NCI-H774 (cell line): ENCODE measurements at places on chromosomes 11 and 22.

DNA sequence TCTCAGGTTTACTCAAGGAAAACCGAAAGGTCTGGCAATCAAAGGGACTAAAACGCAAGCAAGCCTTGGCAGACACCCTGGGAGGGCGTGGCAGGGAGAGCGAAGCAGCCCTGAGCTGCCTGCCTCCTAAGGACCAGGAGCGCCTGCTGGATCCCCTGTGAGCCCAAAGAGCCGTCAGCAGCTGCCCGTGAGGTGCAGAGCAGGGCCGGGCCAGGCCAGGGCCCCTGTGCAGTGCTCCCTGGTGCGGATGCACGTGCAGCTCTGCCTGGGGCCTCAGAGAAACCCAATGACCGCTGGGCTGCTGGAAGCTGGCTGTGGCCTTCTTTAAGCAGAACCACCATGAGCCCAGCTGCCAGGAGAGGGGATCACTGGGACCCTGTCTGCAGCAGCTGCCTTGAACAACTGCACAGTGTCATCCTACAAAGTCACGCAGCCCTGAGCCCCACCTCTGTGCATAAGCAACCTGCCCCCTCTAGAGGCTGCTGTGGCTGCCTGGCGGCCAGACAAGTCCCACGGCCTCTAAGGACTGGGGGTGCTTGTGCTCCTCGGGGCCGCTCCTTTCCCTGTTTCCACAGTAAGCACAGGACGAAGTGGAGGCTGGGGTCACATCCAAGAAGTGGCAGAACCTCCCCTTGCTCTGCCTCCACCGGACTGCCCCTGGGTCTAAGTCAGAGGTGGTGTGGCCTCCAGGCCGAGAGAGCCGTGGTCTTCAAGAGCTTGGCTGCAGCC, 29.1 kb upstream of the COMT start:
- no peak for DNase-seq

- no peak for DNase-seq
These were observed 8.5 kb upstream of the GAL3ST1 start for GRCh38 chr22:30582788-30583545.

DNA sequence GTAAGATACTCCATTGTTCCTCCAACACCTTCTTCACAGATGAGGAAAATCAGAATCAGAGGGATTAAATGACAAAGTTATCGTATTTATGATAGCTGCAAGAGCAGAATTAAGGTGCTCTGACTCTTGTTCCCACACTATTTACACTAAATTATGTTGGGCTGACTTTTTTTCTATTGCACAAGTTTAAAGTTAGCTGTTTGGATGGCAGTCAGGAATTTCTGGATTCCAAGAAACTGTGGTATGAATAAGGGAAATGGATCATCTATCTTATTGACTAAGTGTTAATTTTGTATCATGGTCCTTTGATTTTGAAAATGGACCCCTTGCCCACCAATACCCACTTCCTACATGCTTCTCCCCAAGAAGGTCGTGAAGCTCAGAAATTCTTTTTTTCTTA, 19.9 kb upstream of the APOA1 start:
- DNase-seq = no peak

GRCh38 chr22:30287648-30288418, 1.5 kb downstream of the CASTOR1 start:
- no peak for DNase-seq

DNA sequence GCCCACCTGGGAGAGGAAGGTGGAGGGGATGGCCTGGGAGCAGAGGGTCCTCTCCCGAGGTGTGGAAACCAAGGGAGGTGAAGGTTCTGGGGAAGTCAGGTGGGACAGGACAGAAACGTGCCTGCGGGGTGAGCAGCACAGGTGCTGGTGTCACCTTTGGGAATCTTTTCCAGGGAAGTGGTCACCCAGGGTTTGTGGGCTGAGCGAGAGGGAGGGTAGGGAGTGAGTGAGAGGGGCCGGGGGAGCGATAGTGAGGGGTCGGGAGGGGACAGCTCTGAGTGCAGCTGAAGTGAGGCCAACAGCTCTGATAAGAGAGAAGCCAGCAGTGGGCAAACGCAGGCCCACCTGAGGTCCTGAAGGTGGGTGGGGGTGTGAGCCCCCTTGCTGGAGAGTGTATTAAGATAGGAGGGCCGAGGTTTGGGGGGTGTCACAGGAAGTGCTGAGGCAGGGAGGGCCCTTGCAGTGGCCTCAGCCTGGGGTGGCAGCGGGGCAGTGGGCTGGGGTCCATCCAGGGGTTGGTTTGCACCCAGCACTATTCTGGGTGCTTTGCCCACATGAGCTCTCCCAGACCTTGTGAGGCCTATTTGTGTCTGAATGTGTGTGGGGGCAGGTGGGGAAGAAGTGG, 1.6 kb upstream of the SHANK3 start:
- DNase-seq = no peak

- no peak for DNase-seq
These were observed 70.3 kb downstream of the CCDC81 start for GRCh38 chr11:86444981-86445380.

DNA sequence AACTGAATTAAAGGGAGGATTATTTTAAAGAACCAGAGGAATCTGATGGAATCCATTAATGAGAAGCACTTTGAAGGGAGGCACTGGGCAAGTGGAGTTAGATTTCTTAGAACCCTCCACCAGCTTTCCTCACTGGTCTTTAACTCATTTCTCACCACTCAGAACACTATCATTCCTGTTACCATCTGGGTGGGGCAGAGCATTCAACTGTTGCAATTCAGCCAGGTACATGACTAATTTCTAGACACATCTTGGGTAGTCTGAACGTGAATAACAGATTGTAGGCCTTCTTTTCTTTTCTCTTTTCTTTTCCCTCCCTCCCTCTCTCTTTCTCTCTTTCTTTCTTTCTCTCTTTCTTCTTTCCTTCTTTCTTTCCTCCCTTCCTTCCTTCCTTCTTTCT, 15.5 kb upstream of the MMP1 start:
- DNase-seq = no peak

- DNase-seq = no peak
These were observed 13.2 kb downstream of the A4GALT start for GRCh38 chr22:42707496-42707895.

GRCh38 chr22:36951746-36952145, 38.3 kb downstream of the CSF2RB start:
- DNase-seq = no peak

DNA sequence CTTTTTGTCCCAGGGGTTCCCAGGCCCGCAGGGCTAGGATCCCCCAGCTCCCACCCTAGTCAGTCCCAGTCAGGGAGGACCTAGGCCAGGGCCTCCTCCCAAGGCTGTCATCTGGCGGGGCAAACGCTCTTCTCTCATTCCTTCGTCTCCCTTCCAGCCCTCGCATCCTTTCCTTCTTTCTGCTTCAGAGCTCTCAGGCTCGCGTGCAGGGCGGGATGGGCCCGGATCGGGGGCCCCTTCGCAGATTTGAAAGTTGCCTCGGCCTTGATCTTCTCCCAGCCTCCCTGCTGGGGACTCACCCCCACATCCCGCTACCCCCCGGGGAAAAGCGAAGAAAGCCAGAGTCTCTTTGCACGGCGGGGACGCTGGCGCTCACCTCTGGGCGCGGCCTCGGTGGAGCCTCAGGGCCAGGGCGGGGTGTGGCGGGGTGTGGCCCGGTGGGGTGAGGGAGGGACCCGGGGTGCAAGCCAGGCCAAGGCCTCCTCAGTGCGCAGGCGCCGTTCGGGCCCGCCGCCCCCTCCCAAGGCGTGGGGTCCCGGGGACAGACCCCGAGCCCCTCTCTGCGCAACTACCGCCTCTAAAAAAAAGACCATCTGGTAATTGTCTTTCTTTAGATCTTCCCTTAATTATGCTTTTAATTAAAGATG, 14.8 kb upstream of the PAX6 start:
- DNase-seq = no peak

DNA sequence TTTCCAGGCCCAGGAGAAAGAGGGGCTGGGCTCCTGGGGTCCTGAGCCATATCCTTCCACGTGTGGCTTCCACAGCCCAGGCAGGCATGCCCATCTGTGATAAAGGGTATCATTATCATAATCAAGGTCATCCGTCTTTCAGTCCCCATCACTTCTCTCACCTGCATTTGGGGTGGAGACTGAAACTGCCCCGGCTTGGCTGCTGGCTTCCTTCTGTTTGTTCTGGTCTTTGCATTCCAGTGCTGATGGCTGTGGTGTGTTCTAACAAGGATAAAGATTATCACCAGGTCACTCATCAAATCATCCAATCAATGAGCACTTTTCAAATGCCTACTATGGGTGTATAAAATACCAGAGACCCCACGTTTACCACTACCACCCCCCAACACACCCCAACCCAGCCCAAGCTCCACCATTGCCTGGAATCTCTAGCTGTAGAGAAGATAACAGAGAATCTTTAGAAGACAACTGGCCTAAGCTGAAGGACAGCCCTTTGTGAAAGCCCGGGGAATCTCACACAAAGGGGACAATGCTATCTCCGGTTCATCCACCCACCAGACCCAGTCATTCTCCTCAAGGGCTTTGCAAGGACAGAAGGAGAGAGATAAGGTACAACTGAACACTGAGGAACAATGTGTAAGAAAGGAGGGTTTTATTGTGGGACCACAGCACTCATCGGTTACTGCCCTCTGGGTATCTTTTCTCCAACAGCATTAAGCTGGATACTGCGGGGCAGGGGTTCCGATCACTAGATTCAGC, 54.9 kb downstream of the AHNAK start:
- no peak for DNase-seq

DNA sequence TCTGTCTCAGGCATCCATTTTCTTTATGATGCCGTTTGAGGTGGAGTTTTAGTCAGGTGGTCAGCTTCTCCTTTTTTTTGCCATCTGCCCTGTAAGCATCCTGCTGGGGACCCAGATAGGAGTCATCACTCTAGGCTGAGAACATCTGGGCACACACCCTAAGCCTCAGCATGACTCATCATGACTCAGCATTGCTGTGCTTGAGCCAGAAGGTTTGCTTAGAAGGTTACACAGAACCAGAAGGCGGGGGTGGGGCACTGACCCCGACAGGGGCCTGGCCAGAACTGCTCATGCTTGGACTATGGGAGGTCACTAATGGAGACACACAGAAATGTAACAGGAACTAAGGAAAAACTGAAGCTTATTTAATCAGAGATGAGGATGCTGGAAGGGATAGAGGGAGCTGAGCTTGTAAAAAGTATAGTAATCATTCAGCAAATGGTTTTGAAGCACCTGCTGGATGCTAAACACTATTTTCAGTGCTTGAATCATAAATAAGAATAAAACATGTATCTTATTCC, 10.9 kb upstream of the HBE1 start:
- DNase-seq = peak; percentile 19

DNA sequence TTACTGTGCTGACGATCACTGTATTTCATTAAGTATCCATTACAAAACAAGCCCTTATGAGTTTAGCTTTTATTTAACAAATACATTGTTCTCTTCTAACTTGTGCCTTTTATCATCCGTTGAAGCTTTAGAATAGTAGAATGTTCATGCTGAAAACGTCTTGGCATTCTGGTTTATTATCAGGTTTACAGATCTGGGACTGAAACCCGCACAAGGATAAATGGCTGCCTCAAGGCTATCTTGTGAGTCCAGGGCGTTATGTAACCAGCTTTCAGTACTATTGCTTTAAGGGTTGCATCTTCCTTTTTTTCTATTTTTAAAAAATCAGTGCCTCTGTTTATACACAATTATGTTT, 66.6 kb upstream of the PRODH start:
- DNase-seq = no peak

DNA sequence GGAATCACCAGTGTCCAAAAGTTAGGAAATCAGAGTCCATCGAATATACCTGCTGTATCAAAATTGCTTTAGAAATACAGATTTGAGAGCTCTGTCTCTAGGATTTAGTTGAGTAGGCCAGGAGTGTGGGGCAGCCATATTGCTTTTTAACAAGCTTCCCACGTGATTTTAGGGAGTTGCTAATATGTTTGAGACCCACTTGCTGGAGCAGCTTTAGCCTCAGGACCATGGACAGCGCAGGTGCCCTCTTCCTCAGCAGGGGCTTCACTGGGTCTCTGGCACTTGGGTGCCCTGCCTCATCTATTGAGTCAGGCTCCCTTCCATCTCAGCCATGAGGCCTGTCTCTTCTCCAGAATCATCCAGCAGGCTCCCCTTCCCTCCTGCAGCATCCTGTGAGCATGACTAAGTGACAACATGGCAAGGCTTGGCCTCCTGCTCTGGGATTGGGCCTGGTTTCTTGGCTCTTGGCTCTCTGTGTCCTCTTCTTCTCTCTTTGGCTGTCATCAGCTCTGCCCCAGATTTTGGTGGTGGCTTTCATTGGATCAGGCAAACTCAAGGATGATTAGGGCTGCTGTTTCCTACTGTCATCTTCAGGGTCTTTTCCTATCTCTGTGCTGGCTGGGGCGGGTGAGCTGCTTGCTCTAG, 70.0 kb downstream of the SGSM1 start:
- no peak for DNase-seq

DNA sequence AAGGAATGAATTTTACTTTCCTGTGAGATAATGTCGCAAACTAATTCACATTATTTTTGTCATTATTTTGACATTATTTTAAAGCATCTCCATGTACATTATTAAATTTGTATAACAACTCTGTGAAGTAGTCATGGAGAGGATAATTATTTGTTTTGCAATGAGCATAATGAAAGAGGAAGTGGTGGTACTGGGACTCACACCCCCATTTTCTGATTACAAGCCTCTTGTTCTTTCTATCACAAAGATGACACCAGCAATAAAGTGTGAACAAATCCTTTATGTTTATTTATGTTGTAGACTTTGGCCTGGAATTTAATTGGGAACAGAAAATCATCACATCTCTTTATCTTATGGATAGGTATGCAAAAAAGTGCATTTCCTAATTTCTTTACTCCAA, 522.6 kb downstream of the TMEM135 start:
- DNase-seq = no peak

DNA sequence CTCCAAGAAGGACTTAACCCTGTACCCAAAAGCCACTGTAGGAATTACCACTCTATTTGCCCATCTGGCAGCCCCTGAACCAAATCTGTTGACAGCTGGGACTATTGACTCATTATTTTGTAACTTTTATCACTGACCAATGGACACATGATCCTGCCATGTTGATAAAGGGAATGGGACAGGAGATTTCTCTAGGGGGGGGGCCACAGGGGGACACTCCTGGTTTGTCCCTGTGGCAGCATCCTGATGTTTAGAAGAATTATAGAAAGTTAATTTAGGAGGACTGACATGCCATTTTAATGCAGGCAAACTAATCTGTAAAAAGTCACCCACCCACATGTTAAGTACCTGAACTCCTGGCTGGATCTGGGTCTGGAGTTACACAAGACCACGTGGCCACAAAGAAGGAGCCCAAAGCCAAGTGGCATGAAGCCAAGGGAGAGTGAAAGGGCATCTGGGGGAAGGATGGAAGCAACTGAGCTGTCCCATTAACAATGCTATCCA, 558.1 kb downstream of the ETS1 start:
- DNase-seq = no peak

- DNase-seq = no peak
These were observed 77.7 kb downstream of the GDPD4 start for GRCh38 chr11:77223797-77224196.

GRCh38 chr22:49236541-49237075, 591.1 kb downstream of the BRD1 start:
- DNase-seq = no peak
